Lower leg skin (tissue), 4 donors: ENCODE measurements at places on chromosomes 6 and 20.
A peak's percentile ranks its signal among the peaks of the same experiment; 100 is the strongest.

DNA sequence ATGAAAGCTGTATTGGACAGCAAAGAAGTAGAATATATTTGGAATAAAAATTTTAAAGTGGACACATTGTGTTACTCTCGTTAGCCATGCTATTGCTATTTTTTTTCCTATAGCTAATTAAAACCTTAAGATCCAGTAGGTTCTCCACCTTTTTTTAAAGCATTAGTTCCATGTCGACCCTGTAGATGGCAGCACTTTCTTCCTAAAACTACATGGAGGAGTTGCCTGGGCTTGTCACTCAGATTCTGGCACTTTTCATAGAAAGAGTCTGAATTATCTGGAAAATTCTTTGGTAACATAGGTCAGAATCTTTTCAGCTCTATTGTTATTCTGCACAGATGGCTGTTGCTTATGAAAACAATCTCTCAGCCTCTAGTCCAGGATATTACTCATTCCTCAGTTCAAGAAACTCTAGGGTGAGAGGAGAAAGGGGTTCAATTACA is 42.0 kb upstream of the ESR1 start:
- DNase-seq = no peak

DNA sequence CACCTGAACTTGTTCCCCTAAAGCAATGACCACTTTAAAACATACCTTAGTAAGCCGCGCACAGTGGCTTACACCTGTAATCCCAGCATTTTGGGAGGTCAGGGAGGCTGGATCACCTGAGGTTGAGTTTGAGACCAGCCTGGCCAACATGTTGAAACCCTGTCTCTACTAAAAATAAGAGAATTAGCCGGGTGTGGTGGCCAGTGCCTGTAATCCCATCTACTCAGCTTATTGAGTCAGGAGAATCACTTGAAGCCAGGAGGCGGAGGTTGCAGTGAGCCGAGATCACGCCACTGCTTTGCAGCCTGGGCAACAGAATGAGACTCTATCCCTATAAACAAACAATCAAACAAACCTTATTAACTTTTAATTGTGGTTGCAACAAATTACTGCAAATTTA is 1.6 kb upstream of the RAET1E start:
- peak; percentile 82 for DNase-seq

DNA sequence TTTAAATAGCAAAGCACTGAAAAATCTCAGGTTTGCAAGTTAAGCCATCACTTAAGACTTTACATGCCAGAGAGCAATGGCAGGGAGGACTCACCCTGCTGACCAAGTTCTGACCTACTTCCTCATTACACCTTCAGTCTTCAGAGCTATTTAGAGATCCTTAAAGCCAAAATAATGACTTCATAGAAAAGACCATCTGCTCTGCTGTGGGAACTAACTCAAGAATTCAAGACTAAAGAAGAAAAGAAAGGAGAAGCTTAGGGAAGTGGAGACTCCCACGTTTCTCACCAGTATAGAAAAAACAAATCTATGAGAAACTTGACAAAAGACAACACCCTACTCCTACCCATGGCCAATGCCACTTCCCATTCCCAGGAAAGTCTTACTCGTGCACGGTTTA is 28.6 kb downstream of the XPO5 start:
- DNase-seq = no peak

DNA sequence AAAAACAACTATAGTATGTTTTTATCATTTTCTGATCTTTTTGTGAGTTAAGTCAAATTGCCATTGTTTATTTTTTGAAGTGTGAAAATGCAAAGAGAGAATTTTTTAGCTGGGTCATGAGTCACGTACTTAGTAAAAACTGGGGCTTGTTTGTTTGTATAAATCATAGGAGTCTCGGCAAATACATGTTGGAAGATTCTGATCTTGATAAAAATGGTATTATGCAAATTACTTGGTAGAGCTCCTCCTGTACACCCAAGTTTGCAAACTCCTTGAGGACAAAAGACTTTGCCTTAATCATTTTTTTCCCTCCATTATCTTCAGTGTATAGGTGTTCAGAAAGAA is 25.8 kb downstream of the TBPL1 start:
- DNase-seq = no peak

DNA sequence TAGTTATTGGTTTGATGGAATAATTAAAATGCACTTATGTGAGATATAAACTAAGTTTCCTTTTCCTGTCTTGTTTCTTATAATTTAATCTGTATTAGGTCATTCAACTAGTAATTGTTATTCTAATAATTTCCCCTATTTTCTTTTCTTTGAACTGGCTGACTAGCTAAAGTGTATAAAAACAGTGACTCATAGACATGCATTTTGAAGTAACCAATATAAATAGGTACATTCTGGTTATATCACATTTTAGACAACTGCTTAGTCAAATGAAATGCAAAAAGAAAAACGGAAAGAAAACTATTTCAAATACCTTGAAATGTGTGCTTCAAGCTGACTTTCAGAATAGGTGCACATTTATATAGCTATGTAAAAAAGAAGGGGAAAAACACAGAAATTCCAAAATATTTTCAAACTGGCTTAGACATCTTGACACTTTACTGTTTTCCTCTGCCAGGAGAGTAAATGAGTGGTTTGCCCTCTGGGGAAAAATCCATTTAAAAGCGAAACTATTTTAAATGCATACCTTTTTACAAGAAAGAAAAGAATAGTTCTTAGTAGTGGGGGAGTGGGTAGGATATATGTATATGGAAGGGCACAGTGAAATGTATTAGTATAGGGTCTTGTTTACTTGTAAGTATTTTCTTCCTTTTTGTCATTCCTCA is 28.3 kb downstream of the KCNQ5 start:
- DNase-seq = no peak

DNA sequence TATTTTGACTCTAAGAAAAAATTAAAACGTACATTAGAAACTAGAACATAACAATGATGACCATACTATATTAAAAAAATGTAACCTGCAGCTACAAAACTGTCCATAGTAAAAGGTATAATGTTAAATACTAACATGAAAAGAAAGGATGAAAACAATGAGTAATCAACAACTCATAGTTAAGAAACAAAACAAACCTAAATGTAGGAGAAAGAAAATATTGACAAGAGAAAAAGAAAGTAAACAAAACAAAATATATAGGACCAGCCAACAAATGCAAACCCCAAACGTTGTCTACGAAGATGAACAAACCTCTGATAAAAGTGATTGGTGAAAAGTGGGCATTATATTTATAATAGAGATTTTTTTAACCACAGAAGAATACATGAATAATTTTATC is 41.1 kb upstream of the ADGRG6 start:
- no peak for DNase-seq
